Hindlimb muscle (tissue), 1 donor: ENCODE measurements at places on chromosomes 4 and X. TPM values are rescaled to one million over a fixed set of nuclear protein-coding genes. Genes with fewer than 3 reads are reported as not detected.

The FOXP3 gene
- polyA plus RNA-seq, result 0.66 TPM

The XAGE1A gene
- polyA plus RNA-seq, result not detected

The AKAP4 gene
- 1.0 TPM for polyA plus RNA-seq

DNA sequence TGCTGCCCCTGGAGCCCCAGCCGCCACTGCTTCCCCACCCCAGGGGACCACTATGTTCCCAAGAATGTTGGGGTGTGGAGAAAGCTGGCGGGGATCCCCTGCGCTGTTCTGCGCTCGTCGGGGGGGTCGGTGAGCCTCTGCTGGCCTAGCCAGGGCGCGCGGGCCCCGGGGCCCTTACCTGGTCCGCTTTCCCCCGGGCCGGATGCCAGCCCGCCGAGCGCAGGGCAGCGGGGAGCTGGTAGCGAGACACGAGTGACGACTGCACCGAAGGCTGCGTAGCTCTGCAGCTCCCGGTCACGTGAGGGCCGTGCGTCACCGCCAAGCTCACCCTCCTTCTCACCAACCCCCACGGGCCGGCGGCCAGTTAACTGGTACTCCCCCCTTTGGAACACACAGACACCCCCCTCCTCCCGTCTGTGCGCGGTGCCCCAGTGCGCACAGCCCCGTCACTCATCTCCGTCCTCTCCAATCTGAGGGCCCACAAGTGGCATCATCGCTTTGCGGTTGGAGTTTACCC, at the start of gene BEX1:
TSS of gene BEX1 (minus strand) at position 254 of the 517 bp plus-strand sequence. CDS start 897 bp downstream, outside the sequence.
- DNase-seq, result no peak

- peak; percentile 57 for DNase-seq
Measured at GRCh38 chr4:15457406-15458201, 12.1 kb upstream of the CC2D2A start.

- no peak for DNase-seq
Measured at GRCh38 chr4:131447883-131448282, 1701.2 kb upstream of the PCDH10 start.

DNA sequence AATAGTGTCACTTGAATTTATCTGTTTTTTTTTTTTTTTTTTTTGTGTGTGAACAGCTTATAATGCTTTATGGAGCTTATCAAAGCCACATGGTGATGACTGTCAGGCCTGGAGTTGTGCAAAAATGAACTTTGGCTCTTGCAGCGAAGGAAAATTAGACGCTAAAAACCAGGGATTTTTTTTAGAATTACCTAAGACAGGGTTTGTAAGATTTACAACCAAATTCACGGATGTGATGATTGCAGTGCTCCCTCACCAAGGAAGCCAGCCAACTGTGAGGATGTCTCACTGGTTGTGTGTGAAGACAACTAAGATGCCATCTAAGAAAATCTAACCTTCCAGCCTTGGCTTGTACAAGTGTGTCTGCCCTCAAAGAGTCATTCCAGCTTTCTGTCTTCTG, 127.1 kb upstream of the SLC4A4 start:
- no peak for DNase-seq

GRCh38 chr4:136864604-136865185, 667.6 kb downstream of the PCDH18 start:
- peak; percentile 72 for DNase-seq

DNA sequence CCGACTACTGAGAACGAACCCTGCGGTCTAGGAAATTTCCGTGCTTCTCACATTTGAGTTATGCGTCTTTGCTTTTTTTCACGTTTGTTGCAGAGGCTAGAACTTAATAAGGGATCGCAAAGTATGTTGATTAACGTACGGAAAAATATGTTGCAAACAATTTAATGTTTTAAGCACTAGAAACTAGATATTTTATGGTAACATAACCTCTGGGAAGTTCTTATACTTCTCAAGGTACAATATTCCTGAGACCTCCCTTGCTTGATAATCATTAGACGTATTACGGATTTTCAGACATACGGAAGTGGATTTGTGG, 639 bp upstream of the PRDM5 start:
- no peak for DNase-seq

- no peak for DNase-seq
Measured at GRCh38 chr4:56906489-56907393, 959 bp upstream of the REST start.

DNA sequence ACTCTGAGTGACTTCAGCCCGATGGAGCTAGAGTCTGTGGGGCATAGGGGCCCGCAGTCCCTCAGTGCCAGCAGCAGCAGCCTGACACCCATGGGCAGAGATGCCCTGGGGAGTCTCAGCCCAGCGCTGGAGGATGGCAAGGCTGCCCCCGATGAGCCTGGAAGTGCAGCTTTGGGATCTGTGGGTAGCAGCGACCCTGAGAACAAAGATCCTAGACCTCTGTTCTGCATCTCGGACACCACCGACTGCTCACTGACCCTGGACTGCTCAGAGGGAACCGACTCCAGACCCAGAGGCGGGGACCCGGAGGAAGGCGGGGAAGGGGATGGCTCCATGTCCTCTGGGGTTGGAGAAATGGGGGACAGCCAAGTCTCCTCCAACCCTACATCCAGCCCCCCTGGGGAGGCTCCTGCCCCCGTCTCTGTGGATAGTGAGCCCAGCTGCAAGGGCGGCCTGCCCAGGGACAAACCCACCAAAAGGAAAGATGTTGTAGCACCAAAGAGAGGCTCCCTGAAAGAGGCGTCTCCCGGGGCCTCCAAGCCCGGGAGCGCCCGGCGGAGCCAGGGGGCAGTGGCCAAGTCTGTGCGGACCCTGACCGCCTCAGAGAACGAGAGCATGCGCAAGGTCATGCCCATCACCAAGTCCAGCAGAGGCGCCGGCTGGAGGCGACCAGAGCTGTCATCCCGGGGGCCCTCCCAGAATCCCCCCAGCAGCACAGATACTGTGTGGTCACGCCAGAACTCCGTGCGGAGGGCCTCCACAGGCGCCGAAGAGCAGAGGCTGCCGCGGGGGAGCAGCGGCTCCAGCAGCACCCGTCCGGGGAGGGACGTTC, 39.5 kb downstream of the FHDC1 start:
- no peak for DNase-seq

- peak; percentile 40 for DNase-seq
Measured at GRCh38 chr4:149076401-149076800, 634.2 kb upstream of the NR3C2 start.

- DNase-seq, result peak; percentile 32
Measured at GRCh38 chrX:40877887-40878286, 142.5 kb upstream of the MED14 start.

- no peak for DNase-seq
Measured at GRCh38 chr4:77342170-77342810, 185.3 kb downstream of the CCNG2 start.
